Activated CD4-positive, alpha-beta T cell treated with anti-CD3 and anti-CD28 coated beads, Interleukin-2, amount 10 ng/mL, durations not matched to agents 24 days and 14 days (primary cell): ENCODE measurements at places on chromosomes 12 and 14. TPM values are rescaled to one million over a fixed set of nuclear protein-coding genes. Genes with fewer than 3 reads are reported as not detected.
A peak's percentile ranks its signal among the peaks of the same experiment; 100 is the strongest.

GRCh38 chr12:28540324-28540714 lies 350.1 kb downstream of the CCDC91 start:
- DNase-seq, result no peak

DNA sequence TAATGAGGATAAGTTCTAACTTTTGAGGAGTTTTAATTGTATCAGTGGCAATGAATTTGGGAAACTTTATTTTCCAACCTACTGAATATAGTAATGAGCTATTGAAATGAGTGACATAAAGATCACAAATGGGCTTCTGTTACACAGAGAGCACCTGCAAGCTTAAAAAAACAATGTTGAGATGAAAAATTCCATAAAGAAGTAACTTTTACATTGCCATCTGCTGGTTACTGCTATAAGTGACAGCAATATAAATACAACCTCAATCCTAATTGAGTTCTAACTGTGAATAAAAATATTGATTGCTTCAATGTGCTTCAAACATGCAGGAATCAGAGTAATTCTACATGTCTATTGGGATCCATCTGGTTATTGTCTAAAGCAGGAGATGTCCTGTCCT lies 14.2 kb downstream of the WIF1 start:
- DNase-seq, result no peak

GRCh38 chr12:119176267-119177055 lies 2.3 kb upstream of the HSPB8 start:
- no peak for DNase-seq

- DNase-seq, result peak; percentile 84
Measured at GRCh38 chr12:25590011-25590721, 37.1 kb upstream of the LMNTD1 start.

GRCh38 chr12:57129889-57130288 lies 1.6 kb downstream of the LRP1 start:
- no peak for DNase-seq

DNA sequence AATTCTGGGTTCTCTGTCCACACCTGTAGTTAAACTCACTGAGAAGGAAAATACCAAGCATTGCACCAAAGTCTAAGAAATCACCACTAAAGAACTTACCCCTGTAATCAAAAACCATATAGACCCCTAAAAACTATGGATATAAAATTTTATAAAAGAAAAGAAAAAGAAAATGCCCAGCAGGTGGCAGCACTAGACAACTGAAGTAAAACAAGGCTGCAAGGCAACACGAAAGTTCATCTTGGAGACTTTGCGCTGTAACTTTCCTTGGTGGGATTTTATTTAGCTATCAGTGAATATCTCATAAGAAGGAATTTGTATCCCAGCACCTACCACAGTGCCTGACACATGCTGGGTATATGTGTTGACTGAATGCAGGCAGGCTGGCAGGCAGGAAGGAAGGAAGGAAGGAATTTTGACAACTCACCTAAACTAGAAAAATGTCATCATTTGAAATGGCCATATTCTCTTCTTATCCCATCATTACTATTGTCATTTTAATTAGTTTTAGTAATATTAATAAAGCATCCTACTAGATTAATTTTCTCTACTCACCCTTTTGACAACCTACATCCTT lies 68.2 kb upstream of the ETV6 start:
- peak; percentile 90 for DNase-seq

DNA sequence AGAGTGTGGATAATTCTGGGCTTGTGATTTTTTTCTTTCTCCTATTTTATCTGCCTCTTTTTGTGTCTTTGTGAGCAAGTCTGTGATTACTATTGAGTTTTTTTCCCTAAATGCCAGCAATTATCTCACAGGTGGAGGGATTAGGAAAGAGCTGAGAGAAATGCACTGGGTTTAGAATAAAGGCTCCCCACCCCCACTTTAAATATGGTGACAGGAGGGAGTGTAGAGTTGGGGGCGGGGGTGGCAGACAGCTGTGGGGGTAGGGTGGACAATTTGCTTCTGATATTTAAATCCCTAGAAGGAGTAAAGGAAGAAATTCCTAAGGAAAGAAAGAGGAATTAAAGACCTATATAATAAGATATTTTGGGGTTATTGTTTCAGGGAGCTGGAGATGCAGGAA lies 145.9 kb downstream of the NRXN3 start:
- no peak for DNase-seq

- no peak for DNase-seq
Measured at GRCh38 chr12:66453120-66453519, 150.8 kb downstream of the HELB start.

DNA sequence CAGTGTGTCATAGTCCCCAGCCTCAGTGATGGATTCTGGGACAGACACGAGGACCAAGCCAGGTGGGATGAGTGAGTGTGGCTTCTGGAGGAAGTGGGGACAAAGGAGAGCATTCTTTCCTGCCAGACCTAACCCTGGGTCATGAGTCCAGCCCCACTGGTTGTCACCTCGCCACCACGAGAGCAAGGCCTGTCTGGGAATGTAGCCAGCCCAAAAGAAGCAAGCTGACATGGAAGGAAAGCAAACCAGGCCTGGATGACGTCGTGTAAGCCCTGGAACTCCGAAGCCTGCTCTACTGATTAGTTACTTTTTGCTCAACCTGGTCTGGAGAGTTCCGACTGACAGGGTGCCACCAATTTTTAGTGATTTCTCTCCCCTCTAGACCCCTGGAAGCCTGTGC lies 105.9 kb downstream of the SINHCAF start:
- DNase-seq, result no peak

- no peak for DNase-seq
Measured at GRCh38 chr14:74015963-74016362, 3.1 kb downstream of the ENTPD5 start.

DNA sequence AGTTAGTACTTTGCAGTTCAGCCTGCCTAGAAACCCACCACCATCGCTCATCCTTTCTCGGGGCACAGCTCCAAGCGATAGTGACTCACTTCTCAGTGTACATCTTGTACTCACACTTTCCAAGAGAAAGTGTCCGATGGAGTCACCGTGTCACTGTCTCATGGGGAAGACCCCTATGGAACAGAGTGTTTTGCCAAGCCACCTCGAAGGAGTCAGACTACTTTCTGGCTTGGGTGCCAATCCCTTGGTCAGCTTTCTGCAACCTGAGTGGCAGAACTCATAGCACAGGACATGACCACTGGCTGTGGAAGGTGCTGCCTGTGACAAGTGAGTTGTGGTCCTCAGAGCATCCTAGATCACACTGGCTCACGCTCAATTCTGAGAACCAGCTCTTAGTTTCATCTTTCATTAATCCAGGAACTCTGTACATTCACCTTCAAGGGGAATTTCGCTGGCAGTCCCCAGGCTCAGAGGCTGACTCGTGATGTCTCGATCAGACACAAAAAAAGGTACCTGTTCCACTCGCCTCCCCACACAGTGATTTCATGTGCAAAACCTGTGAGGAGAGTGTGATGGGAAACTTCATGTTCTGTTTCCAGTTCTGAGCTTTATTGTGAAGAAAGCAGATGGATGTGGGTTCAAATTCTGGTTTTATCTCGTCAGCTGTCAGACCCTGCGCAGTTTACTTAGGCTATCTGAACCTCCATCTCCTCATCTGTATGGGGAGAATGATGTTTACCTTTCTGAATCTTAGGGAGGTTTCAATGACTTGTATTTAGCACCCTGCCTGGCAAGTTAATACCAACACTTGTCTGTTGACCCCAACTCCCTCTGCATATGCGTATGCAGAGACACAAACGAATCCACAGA lies 127.3 kb upstream of the CCND2 start:
- DNase-seq, result peak; percentile 84

DNA sequence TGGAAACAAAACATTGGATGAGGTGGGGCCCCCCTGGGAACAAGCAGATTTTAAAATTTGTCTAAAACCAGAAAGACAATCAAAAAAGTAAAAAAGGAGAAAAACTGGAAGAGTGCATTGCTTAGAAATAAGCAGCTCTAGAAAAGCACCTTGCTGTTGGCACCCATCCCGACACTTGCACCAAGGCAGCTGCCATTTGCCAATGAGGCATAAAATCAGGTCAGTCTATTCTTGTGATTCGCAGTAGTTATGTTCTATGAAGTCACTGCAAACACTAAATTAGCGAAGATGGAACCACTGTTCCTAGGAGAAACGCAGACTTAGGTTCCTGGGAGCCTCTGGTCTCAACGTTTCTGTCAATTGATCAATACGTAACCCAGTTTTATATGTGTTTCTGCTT lies 16.2 kb downstream of the VPS33A start:
- no peak for DNase-seq

DNA sequence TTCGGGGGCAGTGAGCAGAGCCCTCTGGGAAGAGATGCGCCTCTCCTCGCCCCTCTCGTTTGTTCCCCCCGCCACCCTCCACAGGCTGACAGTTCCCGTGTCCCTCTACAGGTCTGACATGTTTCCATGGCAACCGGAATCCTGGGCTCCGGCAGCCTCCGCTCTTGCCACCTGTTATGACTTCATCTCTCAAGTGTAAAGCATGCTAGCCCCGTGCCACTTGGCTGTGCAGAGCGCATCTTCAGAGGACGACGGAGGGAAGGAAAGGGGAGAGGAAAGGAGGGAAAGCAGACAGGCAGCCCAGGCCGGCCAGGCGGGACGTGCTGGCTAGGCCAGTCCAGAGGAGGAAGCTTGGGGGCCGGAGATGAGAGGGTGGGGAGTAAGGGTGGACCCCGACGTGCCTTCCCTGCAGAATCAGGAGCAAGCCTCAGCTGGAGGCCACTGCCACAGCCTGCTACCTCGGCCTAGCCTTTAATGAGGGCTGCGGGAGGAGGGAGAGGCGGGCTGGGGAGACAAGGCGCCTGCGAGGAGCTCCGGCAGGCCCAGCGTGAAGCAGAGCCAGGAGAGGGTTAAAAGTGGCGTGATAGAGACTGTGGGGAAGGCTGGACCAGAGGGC lies 214.3 kb downstream of the DPF3 start:
- DNase-seq, result no peak

- no peak for DNase-seq
Measured at GRCh38 chr12:69355363-69356028, 4.0 kb upstream of the YEATS4 start.

DNA sequence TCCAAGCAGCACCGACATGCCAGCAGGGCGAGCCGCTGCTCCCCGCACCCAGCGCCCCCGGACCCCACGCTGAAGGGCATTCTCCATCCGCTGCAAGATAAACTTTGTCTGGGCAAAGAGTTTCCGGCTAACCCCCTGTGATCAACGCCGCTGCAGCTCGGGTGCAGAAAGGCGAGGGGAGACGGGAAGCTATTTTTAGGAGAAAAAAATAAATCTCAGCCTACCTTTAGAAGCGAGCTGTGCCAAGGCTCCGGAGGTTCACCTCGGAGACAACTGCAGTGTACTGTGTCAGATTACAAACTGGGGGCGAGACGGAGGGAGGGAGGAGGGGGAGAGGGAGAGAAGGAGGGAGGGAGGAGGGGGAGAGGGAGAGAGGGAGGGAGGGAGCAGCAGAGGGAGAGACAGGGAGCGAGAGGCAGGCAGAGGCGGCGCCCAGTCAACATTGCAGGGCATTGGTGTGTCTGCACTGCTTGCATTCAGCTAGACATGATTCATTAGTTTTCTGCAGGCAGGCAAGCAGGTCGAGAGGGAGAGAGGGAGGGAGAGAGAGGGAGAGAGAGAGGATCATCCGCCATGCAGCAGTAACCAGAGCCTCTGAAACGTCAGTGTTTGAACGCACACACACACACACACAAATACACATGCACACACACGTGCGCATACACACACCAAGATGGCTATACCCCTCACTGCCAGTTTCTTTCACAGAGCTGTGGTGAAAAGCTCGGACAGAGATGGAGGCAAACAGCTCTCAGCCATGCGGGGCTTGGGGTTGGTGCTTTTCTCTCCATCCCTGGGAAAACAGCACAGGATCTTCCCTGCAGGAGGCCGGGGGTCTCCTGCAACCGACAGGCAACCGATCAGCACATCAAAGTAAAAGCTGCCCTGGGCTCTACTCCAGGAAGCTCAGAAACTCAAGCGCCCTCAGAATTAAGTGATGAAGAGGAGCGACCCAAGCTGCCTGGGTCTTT lies at the start of gene RIMBP2:
Gene RIMBP2, minus strand, starts transcription at position 302 of the 971 bp plus-strand sequence. CDS start 237,286 bp downstream, outside the sequence.
- no peak for DNase-seq

DNA sequence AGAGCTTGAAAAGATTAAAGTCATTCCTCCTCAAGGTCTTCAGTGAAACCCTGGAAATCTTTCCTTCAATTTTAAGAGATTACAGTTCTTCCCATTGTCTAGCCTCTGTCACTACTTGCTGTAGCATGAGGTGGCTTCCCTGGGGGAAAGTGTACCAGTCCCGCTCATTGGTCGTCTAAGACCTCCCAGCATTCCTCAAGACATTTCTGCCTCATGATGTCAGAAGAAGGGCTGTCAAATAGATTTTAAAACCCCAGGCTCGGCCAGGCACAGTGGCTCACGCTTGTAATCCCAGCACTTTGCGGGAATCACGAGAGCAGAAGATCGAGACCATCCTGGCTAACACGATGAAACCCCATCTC lies 46.7 kb downstream of the SMUG1 start:
- DNase-seq, result no peak

GRCh38 chr12:102435827-102436436 lies 44.4 kb downstream of the IGF1 start:
- no peak for DNase-seq

DNA sequence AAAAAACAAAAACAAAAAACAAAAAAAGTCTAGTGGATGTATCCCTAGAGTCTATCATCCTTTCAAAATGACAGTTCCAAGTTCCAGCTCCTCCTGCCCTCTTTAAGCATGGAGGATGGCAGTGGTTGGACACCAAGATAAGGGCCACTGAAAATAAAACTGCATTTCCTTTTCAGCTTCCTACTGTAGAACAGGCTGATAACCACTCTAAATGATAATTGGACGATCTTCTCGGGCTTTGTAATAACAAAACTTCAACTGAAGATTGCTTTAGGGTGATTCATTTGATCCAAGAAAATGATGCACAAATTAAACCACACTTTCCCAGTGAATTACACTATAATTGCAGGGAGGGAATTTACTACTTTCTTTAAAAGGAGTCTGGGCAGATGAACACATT lies 42.2 kb upstream of the CRACR2A start:
- DNase-seq, result no peak

GRCh38 chr12:121812320-121812871 lies 8.6 kb downstream of the SETD1B start:
- peak; percentile 83 for DNase-seq

GRCh38 chr12:93039062-93039461 lies 110.0 kb upstream of the EEA1 start:
- no peak for DNase-seq

The SLCO1A2 gene
- 0.02 TPM in 1 of 2 replicates, not detected in the other for total RNA-seq

The INHBC gene
- total RNA-seq, result 0.12 TPM in 1 of 2 replicates, not detected in the other

The CMKLR1 gene
- total RNA-seq, result not detected in 2 replicates

The KRT83 gene
- not detected in 2 replicates for total RNA-seq

The C12orf60 gene
- 2.2 and 3.0 TPM in 2 replicates for total RNA-seq

The VPS33A gene
- 25.9 and 28.4 TPM in 2 replicates for total RNA-seq

The DAZAP2 gene
- total RNA-seq, result 135 and 146 TPM in 2 replicates

The RFLNA gene
- not detected in 2 replicates for total RNA-seq

The EXD2 gene
- total RNA-seq, result 6.3 and 7.5 TPM in 2 replicates

The AMN gene
- 0.35 and 0.62 TPM in 2 replicates for total RNA-seq
